Lung (tissue), 17 donors: ENCODE measurements at places on chromosomes 2 and 18. TPM values are rescaled to one million over a fixed set of nuclear protein-coding genes. Genes with fewer than 3 reads are reported as not detected.

DNA sequence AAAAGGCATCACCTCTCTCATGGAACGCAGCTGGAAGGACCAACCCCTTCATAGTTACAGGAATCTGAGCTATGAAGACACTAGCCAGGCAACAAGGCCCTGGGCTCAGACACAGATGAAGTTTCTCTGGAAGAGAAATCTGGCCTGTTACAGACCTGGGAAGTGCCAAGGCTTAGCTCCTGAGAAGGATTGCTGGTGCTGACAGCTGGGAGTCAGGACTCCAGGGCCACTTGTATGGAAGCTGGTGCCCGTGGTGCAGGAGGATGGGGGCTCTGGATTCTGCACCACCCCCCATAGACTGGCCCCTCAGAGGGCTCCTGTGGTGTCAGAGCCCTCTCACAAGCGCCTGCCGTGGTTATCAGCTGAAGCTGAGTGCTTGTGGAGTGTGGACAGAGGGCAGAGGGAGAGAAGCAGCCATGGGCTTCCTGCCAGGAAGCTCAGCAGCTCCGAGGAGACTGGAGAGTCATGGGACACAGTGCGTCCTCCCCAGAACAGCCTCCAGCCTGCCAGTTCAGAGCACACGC lies 87.3 kb upstream of the LCLAT1 start:
- peak overlapping the region; percentile 72 for H3K27ac ChIP-seq
- peaks cover 18% of the 10 kb centered on the region for H3K4me1 ChIP-seq
- H3K4me3 ChIP-seq, result no peak overlapping the region
- no peaks in the 10 kb centered on the region for H3K27me3 ChIP-seq

GRCh38 chr2:5720426-5720825 lies 28.2 kb downstream of the SOX11 start:
- no peak overlapping the region for H3K27ac ChIP-seq
- H3K4me1 ChIP-seq, result no peaks in the 10 kb centered on the region
- H3K27me3 ChIP-seq, result no peaks in the 10 kb centered on the region
- H3K4me3 ChIP-seq, result no peak overlapping the region
- DNase-seq, result peak; percentile 91

DNA sequence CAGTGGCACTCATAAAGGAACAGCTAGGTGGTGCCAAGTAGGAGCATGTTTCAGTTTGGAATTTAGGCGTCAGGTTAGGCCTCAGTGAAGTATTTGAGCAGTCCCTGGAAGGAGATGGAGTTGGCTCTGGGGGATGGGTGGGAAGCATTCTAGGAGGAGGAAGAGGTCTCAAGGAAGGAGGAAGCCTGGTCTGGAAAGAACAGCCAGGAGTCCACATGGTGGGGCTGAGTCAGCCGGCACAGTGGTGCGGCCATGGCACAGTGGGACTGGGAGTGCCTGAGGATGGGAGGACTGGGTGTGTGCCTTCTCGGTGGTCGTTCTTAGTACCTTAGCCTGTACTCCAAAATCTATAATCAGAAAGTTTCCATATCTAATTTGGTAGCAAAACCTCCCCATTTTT lies 373.3 kb downstream of the PTPRM start:
- no peak overlapping the region for H3K4me3 ChIP-seq
- no peaks in the 10 kb centered on the region for H3K27me3 ChIP-seq
- DNase-seq, result no peak
- peaks cover 8% of the 10 kb centered on the region for H3K4me1 ChIP-seq
- no peak overlapping the region for H3K27ac ChIP-seq
- no peaks in the 10 kb centered on the region for H3K36me3 ChIP-seq

LCT gene
- polyA plus RNA-seq, result 0.02 TPM

TMEM127 gene
- 45.5 TPM for polyA plus RNA-seq
